ENCODE measurements at places on chromosomes 16 and 17.

DNA sequence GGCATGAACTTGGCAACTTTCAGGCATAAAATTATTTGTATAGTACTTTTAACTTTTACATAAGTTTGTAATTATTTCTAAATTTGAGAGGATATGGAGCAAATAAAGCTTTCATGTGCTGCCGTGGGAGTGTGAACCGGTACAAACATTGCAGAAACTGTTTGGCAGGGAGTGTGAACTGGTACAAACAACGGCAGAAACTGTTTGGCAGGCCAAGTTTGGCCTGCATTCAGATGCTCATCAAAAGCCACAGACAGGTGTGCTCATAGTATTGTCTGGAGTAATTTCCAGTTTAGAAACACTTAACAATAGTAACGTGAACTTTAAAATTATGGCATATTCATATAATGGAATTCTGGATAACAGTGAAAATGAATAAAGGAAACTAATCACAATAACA, 73.8 kb upstream of the ATP2A3 start:
- DNase-seq: no peak

GRCh38 chr16:9791556-9791955, 390.7 kb downstream of the GRIN2A start:
- DNase-seq: no peak

GRCh38 chr17:76139801-76140660, 1.0 kb downstream of the FOXJ1 start:
- no peak for DNase-seq

GRCh38 chr17:40295488-40296436, 8.1 kb downstream of the CDC6 start:
- no peak for DNase-seq

DNA sequence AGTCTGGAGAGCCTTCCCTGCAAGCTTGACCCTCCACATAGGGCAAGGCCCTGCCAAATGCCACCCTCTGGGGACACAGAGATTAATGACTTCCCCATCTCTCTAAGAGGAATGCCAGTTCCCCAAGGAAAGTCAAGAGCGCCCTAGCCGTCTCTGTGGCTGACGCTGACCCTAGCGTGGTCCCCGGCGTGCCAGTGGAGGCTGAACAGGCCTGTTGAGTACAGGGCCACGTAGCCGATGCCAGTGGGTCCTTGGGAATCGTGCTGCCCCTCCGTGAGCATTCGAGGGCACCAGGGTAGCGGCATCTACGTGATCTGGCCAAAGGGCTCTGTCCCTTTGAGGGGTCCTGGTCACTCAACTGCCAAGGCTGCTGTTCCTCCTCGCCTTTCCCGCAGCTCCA, 17.2 kb downstream of the TMEM204 start:
- DNase-seq: no peak

DNA sequence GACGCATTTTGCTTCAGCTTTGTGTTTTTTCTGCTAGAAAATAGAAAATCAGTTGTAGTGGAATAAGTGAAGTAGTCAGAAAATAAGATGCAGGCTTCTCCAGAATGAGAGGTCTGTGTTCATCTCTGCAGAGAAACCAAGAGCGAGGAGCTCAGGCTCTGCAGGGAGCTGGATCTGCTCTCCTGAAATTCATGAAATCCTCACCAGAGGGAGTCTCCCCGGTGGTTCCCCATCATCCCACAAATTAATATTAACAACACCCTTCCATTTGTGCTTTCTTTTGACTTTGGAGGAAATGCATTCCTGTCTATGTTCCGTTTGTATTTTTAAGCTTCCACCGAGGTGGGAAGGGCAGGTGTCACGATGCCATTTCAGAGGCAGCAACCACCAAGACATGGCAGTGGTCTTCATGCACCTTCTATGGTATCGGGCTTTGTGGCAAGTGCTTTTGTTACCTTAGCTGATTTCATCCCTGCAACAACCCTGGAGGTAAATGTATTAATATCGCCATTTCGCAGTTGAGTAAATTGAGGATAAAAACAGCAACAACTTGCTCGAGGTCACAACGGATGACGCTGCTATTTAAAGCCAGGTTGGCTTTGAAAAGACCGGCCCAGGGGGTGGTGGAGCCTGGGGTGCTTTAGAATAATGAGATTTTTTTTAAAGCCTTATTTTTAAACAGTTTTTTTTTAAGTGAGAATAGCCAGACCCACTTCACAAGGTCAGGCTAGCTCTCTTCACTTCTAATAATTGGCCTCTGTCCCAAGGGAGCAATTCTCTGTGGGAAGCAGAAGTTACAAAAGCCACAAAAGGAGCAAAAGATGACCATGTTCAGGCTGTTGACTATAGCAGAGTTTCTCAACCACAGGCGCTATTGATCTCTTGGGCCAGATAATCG, 367.6 kb upstream of the ERCC4 start:
- DNase-seq: no peak

- DNase-seq: no peak
Measured at GRCh38 chr17:57138956-57139576, 54.0 kb downstream of the AKAP1 start.

DNA sequence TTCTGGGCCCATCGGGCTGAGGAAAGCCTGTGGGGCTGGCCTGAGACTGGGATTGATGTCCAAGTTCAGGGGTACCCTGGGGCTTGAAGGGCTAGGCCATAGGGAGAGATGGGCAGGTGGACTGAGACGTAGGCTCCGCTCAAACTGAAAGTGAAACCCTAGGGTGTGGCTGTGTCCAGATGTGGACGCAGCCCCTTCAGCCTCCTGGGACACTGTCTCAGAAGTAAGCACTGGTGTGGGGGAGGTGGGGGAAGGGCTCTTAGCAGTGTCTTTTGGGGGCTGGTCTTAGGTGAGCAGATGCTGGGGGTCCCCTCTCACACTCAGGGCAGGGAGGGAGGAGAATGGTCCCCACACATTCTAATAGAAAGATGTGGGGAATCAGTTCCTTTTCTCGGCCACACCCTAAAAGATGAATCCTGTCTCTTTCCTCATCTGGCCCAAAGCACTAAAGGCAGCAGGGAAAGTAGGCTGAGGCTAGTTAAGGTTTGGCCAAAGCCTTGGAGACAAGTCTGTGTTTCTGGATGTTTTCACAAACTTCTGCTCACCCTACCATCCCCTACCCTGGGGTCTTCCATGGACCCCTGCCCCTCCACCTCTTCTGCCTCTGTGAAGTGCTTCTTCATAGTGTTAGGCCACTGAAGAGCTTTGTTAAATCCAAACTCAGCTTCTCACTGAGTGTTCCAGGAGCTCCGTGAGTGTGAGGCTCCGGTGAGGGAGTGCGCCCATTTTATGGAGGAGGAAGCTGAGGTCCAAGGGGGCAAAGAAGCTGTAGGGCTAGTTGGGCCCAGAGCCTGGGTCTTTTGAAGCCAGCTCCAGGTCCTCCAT, 5.6 kb downstream of the FMNL1 start:
- no peak for DNase-seq

DNA sequence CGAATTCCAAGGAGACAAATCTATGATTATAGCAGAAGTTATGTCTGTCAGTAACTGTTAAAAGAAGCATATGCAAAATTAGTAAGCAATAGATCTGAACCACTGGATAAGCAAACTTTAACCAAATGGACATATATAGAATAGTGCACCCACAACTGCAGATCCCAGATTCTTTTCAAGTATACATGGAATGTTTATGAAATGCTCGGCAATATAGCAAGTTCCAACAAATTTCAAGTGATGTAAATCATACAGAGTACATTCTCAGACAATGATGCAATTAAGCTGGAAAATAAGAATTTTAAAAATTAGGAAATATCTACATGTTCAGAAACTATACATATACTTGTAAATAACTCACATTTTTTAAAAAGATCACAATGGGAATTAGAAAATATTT, 8.4 kb upstream of the HELZ start:
- no peak for DNase-seq

DNA sequence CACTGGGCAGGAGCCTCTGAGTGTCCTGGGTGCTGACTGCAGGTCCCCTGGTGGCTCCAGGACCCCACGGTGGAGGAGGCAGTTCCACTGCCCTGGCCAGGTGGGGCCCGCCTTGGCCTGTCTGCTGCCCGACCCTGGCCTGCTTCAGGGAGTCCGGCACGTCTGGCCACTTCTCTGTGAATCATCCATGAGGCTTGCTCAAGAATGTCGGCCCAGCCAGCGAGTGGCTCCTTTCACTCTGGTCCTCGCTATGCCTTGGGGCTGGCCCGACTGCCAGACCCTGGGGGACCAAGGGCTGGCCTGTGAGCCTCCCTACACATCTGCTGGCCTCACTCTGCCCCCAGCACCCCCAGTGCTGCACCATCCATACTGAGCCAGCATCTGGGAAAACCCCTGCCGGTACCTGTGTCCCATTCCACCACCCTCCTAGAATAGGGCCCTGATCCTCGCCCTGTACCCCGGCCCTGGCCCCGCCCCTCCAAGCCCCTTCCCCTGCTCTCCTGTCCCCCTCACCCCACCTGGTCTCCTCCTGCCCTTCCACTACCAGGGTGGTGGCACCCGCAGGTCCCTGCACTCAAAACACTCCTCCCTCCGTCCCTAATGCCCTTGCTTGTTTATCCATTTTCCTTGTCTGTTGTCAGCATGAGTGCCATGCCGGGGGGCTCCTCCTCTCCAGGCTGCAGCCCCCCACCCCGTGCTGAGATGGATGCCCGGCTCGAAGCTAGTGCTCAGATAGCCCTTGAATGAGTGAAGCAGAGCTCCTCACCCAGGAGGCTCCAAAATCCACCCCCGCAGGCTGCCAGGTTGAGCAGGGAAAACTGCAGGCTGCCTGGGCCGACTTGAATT, 35.5 kb downstream of the ADCY7 start:
- no peak for DNase-seq

DNA sequence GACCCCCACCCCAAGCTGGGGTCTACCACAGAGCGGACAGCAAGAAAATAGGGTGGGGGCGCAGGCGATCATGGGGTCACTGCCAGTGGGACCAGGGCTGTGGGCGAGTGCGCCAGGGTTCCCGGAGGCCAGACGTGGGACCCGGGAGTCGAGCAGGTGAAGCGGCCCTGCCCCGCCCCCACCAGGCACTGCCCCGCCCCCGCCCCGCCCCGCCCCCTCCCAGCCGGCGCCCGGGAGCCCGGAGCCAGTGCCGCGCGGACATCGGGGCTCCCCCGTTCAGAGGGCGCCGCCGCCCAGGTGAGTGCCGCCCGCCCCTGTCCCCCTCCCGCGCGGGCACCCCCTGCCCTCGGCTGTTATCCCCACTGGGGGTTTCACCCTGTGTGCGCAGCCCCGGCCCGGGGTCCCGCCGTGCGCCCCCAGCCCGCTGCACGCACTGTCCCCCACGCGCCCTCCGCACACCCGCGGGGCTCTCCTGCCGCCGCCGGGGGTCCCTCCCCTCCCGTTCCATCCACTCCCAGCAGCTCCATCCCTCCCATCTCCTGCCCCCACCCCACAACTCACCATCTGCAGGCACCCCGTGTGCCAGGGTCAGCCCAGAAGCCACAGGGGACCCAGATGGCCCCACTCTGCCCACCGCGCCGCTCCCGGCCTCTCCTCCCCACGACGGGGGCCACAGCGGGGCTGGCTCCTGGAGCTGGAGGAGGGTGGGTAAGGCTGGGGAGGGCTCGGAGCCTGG, at the start of gene SSTR5:
Gene SSTR5 (plus strand): TSS at position 222 of the 736 bp plus-strand sequence. CDS start 6,122 bp downstream, outside the sequence.
- DNase-seq: no peak

- no peak for DNase-seq
Measured at GRCh38 chr16:69880640-69881133, 70.4 kb upstream of the CLEC18A start.

DNA sequence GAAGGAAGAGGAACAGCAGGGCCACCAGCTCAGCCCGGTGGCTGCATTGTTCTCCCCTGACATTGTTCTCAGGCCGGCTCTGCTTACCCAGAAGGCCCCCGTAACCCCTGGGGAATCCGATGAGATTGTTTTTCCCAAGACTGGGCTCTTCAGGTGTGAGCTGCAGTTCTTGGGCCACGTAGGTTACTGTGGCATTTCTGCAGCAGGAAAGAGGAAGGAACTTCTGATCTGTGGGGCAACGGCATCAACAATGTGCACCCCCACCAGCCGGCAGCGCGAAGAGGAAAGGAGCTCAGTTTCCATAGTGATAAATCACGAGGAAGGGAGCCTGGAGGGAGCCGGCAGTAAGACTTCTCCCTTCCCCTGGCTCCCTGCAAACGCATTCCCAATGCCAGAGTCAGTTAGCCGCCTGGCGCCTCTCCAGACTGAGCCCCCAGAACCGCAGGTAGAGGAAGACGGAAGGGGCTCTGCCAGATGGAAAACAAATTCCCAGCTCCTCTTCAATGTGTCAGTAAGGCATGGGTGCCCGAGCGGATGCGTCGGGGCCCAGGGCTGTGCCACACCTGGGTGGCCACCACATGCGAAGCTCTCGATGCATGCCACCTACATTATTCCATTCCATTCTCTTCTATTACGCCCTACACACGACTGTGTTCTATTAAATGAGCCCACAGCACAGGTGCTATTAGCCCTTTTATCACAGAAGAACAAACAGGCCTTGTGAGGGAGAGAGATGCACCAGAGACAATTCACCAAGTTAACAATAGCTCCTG, 21.5 kb upstream of the PECAM1 start:
- DNase-seq: no peak

DNA sequence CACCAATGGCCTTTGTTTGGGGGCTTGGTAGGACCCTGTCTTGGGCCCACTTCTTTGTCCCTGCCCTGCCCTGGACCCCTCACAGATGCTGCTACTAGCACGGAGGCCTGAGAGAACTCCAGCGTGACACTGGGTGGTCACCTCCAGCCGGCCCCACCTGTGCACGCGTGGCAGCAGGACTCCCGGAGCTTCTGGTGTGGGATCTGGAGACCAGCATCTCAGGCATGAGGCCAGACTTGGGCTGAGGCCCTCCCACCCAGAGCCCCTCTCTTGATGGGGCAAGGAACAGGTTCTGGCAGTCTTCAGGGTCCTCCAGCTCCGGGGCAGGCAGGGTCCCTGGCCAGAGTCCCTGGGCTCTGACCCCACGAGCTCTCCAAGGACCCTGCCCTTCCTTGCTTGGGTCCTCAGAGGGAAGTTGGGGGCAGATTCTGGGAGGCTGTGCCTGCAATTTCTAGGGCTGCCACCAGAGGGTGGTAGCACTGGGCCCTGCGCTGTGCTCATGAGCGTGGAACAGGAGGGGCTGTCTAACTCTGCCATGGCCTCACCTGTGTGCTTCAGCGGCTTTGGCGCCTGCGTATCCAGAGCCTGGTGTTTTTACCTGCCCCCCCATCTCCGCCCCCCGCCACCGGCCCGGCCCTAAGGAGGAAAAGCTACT, 3.1 kb upstream of the BAIAP3 start:
- DNase-seq: no peak

- DNase-seq: no peak
Measured at GRCh38 chr17:78991017-78991738, 11.5 kb upstream of the LGALS3BP start.

- no peak for DNase-seq
Measured at GRCh38 chr17:78174346-78174869, 6.0 kb downstream of the SYNGR2 start.

- no peak for DNase-seq
Measured at GRCh38 chr16:73714976-73715375, 581.6 kb upstream of the PSMD7 start.

- DNase-seq: peak; percentile 3
Measured at GRCh38 chr16:73483934-73484711, 436.2 kb upstream of the ZFHX3 start.

- DNase-seq: no peak
Measured at GRCh38 chr17:76527430-76528111, 9.9 kb downstream of the CYGB start.

GRCh38 chr17:65102788-65103187, 34.4 kb upstream of the RGS9 start:
- DNase-seq: no peak

All from NCI-H1694 treated with DMSO at 0.1 percent for 48 hours (cell line).